G401 (cell line): ENCODE measurements at places on chromosomes 2 and 18.

DNA sequence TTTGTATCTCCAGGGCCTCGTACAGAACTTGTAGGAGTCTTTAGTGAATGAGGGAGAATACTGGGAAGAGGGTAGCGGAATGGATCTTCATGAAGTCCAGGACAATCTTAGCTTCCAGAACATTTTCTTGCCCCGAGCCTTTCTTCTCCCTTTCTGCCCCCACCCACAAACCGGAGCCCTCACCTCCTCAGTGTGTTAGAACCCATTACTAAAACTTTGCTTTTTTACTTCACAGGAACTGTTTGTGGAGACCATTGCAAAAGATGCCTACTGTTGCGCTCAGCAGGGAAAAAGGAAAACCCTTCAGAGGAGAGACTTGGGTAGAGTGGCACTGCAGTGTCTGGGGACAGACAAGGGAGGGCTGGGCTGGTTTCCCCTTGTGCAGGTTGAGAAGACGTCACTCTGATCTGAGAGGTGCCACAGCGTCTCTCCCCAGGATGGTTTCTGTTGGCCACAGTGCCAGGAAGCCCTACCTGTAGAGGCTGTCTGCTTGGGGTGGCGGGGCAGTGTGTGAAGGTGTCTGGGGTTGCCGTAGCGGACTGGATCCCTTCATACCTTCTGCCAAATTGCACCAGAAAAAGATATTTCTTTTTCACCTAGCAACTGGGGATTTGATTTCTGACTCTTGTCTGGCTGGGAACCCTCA, 786 bp downstream of the POLE4 start:
- DNase-seq = peak; percentile 2

GRCh38 chr18:10351858-10352257, 102.6 kb upstream of the APCDD1 start:
- DNase-seq = no peak

GRCh38 chr2:235555371-235555770, 61.5 kb downstream of the AGAP1 start:
- no peak for DNase-seq

DNA sequence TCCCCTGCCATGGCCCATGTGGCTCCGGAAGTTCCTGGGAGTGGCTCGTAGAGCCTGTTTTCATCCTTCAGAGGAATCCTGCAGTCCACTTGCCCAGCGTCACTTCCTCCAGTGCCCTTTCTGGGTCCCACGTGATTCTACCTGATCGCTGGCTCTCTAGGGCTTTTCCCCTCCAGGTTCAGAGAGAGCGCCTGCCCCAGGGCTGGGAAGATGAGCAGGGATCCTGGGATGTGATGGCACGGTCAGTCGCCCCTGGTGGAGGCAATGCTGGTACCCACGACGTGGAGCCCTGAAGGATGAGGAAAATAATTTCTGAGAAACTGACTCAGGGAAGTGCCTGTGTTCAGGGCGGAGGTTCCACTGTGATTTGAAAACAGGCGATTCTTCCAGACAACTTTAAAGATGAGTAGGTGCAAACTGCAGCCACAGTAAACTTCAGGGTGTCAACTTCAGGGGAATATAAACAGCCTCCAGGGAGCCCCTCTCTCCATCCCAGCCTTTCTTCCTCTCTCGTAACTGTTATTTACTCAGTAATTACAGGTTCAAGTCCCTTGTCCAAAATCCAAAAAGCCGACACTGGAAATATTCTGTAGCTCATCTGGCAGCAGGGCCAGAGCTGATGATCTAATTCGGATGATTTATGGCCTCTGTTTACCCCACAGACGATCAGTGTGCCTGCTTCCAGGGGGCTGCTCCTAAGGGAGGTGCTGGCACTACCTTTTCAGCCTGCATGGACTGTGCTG, 105.9 kb downstream of the AGAP1 start:
- DNase-seq = no peak

DNA sequence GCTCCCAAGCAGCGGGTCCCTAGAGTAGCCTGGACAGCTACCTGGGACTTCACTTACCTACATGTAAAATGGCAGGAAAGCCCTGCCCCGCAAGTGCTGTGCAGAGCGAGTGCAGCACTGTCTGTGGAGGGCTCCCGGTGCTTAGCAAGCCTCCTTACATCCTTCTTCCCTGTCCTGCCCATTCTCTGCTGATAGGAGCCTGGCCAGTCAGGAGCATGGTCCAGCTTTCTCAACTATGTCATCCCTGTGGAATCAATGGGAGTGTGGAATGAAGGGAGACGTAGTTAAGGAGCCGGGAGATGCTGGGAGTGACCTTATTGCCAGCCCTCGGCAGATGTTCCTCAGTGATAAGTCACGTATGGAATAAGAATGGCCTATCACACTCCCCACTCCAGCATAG, 661.9 kb upstream of the ID2 start:
- DNase-seq = no peak

GRCh38 chr2:133314795-133315194, 253.5 kb downstream of the NCKAP5 start:
- no peak for DNase-seq

DNA sequence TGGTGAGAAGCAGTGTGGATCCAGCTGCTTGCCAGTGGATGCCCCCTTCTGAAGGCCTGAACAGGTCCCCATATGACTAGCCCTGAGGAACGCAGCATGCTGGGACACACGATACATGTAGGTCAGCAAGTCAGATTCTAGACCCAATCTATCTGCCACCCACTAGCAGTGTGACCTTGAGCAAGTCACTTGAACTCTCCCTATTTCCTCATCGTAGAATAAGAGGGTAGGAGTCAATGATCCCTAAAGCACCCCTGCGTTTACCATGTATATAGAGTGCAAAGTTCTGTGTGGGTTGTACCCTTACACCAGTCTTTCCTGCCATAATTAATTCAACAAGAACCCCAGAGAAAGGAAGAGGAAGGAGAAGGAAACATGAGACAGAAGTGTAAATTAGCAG, 123.7 kb downstream of the GALNT14 start:
- no peak for DNase-seq

DNA sequence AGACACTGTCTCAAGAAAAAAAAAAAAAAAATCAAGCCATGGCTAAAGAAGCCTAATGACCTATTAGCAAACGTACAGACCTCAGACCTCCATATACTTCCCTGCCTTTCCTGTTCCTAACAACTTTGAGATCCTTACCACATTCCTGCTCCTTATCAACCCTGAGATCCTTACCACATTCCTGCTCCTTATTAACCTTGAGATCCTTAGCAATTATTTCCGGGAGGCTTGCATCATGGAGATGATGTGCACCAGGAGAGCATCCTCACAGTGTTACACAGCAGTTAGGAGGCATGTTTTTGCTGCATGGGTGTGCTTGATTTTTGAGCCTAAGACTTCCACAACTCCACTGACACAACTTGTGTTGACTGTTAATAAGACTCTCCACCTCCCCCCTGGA, 54.6 kb upstream of the RASGRP3 start:
- DNase-seq = no peak

GRCh38 chr2:3403587-3404334, 24.3 kb downstream of the TRAPPC12 start:
- DNase-seq = no peak

- no peak for DNase-seq
Measured at GRCh38 chr18:9617006-9617542, 2.7 kb upstream of the PPP4R1 start.

GRCh38 chr2:145595296-145595695, 1075.4 kb upstream of the ZEB2 start:
- DNase-seq = no peak

GRCh38 chr2:164706522-164706921, 85.2 kb upstream of the GRB14 start:
- DNase-seq = no peak

- DNase-seq = no peak
Measured at GRCh38 chr2:184047536-184047935, 550.8 kb upstream of the ZNF804A start.

GRCh38 chr2:96124406-96125265, 8.3 kb upstream of the ADRA2B start:
- no peak for DNase-seq

DNA sequence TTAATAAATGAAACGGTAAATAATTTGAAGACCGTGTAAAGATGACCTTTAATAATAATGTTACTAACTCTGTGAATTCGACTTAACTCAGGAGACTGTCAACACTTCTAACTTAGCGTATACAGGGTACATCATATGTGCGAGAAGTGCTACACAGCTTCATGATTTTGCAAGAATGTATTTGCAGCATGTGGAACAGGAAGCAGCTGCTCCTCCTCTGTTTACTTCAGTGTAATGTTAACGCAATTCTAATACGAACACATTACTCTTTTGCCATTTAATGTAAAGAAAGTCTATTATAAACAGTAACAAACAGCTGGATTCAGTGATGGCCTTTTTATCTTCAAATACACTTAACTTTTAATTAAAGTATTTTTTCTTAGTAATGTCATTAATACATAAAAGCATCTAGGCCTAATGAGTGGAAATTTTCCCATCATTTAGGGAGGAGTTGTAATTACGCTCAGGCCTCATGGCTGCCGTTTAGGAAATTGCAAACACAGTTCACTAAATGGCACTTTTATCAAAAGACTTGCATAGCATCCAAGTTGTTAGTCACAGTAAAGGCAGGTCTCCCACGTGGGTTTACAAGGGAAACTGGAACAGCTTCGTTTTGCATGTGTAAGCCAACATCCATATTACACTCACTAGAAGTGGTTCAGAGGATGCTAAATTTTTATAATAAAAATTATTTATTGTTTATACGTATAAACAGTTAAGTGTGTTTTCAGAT, 635.7 kb downstream of the FBXO15 start:
- DNase-seq = no peak

DNA sequence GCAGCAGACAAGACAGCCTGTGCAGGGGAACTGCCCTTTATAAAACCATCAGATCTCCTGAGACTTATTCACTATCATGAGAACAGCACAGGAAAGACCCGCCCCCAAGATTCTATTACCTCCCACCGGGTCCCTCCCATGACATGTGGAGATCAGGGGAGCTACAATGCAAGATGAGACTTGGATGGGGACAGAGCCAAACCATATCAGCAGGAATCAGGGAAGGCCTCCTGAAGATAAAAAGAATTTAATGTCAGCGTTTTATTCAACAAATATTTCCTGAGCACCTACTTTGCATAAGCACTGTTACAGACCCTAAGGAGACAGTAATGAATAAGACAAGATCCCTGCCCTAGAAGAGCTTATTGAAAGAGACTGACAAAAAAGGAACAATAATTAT, 105.0 kb downstream of the AP1S3 start:
- DNase-seq = no peak

GRCh38 chr18:3985020-3985419, 470.1 kb downstream of the DLGAP1 start:
- DNase-seq = peak; percentile 15

GRCh38 chr2:12728221-12728777, 11.6 kb downstream of the TRIB2 start:
- DNase-seq = no peak

- DNase-seq = no peak
Measured at GRCh38 chr18:31637445-31637844, 45.8 kb downstream of the TTR start.

GRCh38 chr2:120719491-120719890, 16.2 kb upstream of the GLI2 start:
- DNase-seq = no peak

- no peak for DNase-seq
Measured at GRCh38 chr2:26008851-26009566, 24.9 kb upstream of the RAB10 start.

DNA sequence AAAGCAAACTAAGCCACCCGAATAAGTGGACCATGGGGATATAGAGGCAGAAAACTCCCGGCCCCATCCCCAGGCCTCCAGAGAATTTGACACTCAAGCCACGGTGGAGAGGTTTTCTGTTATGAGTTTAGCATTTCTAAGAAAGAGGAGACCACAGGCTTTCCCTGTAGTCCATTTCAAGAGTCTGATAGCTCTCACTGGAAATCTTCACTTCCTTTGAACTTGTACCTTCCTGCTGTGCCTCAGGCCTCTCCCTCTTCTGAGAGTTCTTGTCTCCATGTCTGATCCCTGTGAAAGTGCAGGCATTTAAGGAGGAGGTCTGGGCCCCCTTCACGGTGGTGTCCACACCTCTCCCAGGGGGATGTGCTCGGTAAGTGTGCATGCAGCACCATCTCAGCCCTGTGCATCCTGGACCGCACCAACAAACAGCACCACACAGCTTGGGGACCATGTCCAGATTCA, 113.7 kb downstream of the BCL2 start:
- DNase-seq = no peak

DNA sequence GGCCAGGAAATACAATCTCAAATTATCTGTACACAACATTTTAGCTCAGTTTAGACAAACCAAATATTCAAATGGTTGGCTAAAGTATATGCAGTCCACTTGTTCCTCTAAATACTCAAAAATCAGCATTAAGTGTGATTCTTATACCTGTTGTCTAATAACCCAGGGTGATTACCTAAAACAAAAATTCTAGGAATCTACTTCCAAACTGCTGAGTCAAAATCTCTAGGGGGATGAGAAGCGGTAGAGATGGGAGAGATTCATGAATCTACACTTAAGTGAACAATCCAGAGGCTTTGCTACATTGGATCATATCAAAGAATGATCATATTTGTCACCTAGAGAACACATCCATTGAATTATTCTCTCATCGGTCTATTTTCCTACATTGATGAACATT, 420.9 kb upstream of the PKDCC start:
- DNase-seq = no peak

DNA sequence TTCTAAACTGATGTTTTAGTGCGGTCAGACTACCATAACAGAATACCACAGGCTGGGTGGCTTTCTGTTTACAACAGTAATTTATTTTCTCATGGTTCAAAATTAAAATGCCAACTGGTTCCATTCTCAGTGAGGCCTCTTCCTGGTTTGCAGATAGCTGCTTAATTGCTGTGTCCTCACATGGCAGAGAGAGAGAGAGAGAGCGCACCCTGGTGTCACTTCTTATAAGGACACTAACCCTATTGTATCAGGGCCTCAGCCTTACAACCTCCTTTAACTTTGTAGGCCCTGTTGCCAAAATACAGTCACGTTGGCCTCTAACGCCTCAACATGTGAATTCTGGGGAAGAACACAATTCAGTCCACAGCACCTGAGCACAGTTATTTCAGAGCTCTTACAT, 37.5 kb upstream of the ZNF385B start:
- DNase-seq = peak; percentile 19

- DNase-seq = no peak
Measured at GRCh38 chr2:38246105-38246504, 131.0 kb downstream of the ATL2 start.
